ENCODE measurements at places on chromosomes 12 and 14.

DNA sequence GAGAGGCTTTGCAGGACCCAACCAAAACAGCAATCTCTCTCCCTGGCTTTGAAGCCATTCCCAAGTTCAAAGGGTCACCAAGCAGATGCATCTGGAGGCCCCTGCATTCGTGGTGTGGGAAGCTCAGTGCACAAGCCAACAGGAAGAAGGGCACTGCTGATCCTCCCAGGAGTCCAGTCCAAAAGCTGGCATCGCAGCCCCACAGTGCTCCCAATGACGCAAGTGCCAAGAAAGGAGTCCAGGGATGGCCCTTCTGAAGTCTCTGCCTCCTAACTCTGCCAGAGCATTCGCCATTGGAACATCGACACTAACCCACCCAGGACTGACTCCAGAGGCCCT is 25.1 kb downstream of the PXN start:
- no peak for DNase-seq

DNA sequence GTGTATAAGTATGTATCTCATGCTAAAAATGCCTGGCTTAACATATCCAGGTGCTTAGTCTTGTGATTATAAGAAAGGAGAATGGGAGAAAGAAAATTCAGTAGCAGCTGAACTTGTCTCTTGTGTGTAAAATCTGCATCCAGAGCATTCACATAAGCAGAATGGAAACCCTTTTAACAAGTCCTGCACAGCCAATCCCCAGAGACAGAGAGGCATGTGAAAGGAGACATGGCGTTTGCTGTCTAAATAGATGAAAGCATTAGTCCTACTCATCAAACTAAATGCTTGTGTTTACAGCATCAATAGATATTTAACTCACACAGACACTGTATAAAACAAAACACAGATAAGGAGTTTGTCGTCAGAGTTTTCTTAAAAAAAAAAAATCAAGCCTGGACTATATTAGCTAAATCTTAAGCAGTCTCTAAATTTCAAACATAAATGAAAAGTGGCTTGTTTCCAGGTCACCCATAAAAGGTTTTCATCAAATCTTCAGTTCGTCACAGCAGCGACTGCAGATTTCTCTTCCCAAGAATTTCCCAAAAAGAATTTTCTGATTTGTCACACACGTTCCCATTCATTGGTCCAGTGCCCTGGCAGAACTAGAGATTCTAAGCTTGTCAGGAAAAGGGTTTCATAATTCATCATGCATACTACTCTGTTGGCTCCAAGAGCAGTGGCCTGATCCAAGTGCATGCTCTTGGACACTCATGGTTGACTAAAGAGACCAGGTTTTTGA is 249.2 kb downstream of the BTG1 start:
- no peak for DNase-seq

GRCh38 chr12:56103066-56103711 is 1.2 kb upstream of the PA2G4 start:
- DNase-seq = no peak

DNA sequence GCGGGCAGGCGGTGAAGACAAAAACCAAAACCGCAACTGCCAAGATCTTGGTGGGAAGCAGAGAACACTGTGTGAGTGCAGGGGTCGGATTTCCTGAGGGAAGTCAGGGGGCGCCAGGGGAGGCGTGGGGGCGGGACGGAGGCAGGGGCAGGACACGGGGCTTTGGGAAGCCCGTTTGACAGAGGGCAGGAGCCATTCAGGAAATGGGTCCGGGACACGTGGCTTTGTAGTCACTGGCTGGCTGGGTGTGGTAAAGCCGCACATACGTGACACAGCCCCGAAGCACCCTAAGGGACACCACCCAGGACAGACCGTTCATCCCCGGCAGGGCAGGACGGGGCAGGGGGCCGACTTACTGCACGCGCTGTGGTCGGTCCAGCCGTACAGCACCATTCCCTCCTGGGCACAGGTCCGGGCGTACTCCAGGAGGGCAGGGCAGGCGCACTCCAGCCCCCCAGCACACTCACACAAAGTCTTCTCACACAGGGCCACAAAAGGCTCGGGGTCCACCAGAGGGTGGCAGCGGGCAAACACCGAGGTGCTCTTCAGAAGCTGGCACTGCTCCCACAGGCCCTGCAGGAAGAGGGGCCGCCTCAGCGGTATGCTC is 49.4 kb downstream of the VWF start:
- no peak for DNase-seq
